ENCODE measurements at places on chromosomes 4 and X. TPM values are rescaled to one million over a fixed set of nuclear protein-coding genes. Genes with fewer than 3 reads are reported as not detected.

GRCh38 chr4:4387531-4388310, 819 bp downstream of the NSG1 start:
- no peak for DNase-seq

DNA sequence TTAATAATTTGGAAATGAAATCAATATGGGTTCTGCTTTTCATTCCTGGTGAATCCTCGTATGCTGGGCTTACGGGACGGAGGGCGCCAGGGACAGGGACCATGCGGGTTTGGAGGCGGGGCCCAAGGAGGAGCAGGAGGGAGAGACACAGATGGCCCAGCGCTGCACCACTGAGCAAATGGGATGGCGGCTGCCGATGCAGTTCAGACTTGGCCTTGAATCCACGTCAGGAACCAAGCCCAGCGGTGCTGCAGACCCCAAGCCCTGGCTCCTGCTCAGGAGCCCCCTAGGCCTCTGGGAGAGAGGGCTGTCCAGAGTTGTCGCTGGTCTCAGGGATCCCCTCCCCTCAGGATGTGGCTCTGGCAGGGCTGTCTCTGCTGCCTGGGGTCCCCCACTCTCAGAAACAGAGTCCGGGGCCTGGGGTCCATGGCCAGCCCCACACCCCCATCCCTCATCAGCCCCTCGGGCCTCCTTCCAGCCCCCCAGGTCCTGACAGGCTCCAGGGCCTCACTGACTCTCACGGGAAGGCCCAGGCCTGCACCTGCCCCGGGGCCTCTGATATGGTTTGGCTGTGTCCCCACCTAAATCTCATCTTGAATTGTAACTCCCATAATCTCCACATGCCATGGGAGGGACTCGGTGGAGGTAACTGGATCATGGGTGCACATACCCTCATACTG, 75.2 kb downstream of the FAM53A start:
- DNase-seq = peak; percentile 12

- peak; percentile 73 for DNase-seq
These were observed 487 bp downstream of the HMGB2 start for GRCh38 chr4:173333658-173334084.

- no peak for DNase-seq
These were observed 103.3 kb downstream of the DHRSX start for GRCh38 chrX:2397229-2398063.

DNA sequence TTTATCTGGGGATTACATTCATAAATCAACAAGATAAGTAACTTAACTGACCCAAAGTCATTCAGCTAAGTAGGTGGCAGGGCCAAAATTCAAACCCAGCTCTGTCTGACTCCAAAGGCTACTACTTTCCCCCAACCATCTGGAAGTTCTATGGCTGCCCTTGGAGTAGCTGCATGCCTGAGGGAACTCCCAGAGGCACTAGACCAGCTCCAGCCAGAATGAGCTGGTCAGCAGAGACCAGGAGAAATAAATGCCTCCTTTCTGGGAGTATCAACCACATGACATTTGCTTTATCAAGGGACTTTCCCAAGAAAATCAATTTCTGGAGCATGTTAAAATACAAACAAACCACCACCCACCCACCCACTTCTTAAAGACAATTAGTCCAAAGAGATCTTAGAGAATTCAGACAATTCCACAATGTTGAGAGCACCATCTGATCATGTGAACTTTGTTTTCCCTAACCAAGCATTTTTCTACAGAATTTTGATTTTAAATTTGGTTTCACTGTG, 180.5 kb downstream of the EFHC2 start:
- no peak for DNase-seq

GRCh38 chr4:142091691-142092182, 455.4 kb downstream of the IL15 start:
- peak; percentile 27 for DNase-seq

- no peak for DNase-seq
These were observed 39.5 kb downstream of the NSD2 start for GRCh38 chr4:1910643-1911042.

GRCh38 chr4:140343303-140343702, 30.1 kb upstream of the SCOC start:
- peak; percentile 28 for DNase-seq

DNA sequence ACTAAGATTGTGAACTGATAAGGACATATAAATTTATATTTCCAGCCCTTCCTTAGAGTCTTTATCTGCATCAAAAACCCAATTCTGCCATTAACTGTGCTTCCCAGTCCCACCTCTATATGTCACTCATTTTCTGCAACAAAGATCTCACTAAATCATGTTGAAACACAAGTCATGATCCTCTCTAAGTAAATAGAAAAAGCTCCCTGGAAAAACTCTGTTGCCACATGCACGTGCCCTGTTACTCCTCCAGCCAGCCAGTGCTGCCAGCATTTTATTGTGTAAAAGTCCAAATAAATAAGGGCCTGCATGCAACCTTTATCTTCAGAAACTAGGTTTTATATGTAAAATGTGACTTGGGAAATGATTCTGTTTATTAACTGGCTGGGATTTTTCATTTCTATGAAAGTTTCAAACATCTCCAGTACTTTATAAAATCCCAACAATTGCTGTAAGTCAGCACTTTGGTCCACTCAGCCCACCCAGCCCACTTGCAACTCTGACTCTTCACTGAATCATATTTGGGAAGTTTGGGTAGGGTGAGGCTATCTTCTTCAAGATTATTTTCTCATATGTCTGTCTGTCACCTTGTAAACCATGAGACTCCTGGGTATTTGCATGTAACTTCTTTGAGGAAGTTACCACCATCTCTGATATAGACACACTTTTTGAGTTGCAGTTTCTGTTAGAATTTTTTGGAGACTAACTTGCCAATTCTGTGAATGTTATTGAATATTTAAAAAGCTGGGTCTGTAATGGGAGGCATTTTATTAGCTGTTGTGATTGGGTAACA, 40.0 kb upstream of the SMARCA5 start:
- no peak for DNase-seq

- no peak for DNase-seq
These were observed 94.1 kb upstream of the HPRT1 start for GRCh38 chrX:134365904-134366303.

DNA sequence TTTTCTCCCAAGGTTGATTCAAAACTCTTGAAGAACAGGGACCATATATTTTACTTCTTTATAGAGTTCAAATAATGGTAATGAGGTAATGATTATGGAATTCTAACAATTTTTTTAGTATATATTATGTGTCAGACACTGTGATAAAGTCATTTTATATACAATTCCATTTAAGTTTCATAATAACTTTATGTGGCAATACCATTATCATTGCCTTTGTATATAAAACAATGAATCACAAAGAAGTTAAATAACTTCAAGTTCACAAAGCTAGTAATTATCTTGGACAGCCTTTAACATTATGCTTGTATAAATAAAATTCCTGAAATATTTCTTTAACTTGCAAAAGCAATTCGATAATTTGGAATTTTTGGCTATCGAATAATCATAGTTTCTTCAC, 20.6 kb downstream of the MAGEC1 start:
- DNase-seq = no peak

Gene FREM3
- 0.08 TPM for total RNA-seq

Gene GC
- 0.21 TPM for total RNA-seq

Gene TCP11X2
- total RNA-seq = not detected

Gene DRP2
- total RNA-seq = 0.12 TPM

Gene STARD8
- 13.2 TPM for total RNA-seq

Measured in left cardiac atrium (tissue), 4 donors.